ENCODE measurements at places on chromosomes 3 and 15.

DNA sequence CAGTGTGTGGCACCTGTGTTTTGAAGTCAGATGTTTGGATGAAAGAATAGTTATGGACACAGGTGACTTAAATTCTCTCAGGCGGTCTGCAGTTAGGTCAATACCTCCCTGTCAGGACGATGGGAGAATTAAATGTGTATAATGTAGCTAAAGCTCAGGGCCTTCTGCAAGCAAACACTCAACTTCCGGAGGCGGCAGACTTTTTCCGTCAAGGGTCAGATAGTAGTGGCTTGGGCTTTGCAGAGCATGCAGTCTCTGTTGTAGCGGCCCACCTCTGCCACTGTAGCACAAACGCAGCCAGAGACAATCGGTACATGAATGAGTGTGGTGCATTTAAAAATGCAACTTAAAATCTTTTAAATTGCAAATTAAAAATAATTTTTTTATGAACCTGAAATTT lies 47.4 kb downstream of the CMTM8 start:
- no peak for DNase-seq

DNA sequence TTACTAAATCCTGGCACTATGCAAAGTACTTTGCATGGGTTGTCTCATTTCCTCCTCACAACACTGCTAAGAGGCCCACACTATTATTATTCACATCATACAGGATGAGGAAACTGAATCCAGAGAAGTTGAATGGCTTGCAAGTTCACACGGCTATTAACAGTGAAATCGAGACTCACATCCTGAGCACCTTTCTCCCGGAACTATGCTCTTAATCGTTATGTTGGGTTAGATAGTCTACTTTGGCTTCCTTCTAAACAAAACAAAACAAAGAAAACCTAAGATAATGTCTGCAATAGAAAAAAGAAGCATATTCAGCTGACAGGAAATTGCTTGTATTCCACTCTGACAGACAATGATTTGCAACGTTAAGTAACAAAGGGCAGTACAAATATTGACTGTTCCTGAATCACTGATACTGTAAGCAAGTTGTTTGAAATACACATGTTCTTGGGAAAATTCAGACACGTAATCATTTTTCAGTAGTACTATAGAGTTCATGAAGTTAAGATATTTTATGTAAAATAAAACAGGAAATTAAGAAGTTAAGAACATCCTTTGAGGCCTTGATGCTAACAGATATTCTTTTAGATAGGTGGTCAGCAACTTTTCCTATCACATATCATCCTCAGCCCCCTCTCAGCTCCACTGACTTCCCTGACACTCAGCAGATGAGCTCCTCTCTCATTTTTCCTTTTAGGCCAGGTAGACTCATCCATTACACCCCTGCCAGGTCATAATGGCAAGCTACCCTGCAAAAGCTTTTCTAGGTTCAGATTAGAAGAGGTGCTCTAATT lies 40.7 kb downstream of the C2CD4B start:
- no peak for DNase-seq

- no peak for DNase-seq
These were observed 28.3 kb downstream of the SLC2A2 start for GRCh38 chr3:170997961-170998913.

DNA sequence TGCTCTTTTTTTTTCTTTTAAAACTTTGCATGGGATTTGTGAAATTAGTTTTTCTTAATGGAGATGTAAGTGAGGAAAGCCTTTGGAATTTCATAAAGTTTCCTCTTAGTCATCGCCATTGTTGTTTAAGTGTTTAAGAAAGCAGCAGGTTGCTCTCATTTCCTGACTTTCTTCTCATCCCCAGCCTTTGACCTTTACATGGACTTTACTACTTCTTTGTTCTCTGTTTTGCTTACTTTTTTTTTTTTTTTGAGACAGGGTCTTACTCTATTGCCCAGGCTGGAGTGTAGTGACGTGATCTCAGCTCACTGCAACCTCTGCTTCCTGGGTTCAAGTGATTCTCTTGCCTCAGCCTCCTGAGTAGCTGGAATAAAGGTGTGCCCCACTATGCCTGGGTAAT lies 38.6 kb downstream of the FBXL2 start:
- DNase-seq, result no peak

- DNase-seq, result no peak
These were observed 15.4 kb downstream of the COMMD2 start for GRCh38 chr3:149736953-149737205.

DNA sequence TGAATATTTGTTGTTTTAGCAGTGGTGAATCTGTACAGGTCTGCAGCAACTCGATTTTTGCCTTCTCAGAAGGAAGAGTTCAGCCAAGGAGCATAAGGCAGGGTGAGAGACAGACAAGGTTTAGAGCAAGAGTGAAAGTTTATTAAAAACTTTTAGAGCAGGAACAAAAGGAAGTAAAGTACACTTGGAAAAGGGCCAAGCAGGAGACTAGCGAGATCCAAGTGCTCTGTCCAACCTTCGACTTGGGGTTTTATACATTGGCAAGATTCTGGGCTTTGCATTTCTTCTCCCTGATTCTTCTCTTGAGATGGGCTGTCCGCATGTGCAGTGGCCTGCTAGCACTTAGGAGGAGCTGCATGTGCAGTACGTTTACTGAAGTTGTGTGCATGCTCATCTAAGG lies 46.7 kb upstream of the AADACL2 start:
- DNase-seq, result no peak

GRCh38 chr3:18386274-18386890 lies 38.8 kb downstream of the SATB1 start:
- no peak for DNase-seq

All from brain pericyte (primary cell).